T-helper 1 cell (primary cell): ENCODE measurements at places on chromosomes 4 and X.

DNA sequence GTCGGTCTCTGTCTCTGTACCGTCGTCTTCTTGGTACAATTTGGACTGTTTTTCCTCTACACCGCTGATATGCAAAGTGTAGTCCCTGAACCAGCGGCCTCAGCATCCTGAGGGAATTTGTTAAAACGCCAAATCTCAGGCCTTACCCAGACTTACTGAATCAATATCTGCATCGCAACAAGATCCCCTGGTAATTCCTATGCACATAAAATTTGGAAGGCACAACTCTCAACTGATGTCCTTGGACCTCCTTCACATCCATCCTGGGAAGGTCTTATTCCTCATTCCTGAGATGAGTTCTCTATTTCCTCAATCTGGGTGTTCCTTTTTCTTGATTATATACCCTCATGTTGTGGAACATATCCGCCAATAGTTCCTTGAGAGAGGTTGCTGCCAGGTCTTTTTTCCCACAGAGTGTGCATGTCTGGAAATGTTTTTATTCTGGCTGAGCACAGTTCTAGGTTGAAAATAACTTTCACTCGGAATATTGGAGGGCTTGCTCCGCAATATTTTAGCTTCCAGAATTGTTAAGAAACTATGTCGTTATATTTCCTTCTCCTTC is 738 bp upstream of the HPF1 start:
- no peak for DNase-seq

- DNase-seq, result no peak
Observed at GRCh38 chr4:13484749-13485221, 645 bp upstream of the RAB28 start.

DNA sequence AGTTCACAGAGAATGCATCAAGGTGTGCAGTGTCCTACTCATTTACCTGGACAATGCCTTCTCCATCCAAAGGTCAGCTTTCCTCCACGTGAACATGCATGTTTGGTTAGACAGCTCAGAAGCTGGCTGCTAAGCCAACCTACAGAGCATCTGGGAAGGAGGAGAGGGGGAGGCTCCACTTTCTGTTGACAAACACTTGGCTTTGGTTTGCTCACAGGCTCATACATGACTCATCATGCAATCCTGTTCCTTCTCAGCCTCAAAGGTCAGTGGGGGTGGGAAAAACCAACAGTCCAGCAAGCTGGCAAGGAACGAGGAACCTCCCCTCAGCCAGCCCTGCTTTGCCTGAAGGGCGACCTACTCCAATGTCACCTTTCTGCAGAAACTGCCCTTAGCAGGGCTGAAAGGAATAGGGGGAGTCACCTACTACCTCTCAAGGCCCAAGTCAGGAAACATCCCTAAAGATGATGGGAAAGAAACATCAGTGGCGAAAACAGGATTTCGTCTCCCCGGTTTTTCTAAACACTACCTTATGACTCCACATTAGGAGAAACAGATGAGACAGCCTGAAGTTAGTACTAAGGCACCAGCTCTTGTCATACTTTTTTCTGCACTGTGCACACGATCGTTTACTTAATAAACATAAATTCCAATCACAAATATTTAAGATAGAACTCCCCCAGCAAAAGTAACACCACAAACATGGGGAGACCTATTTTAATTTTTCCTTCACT is 37.9 kb downstream of the RELL1 start:
- no peak for DNase-seq

GRCh38 chrX:104098151-104098808 is 14.0 kb upstream of the ZCCHC18 start:
- DNase-seq, result peak; percentile 58

DNA sequence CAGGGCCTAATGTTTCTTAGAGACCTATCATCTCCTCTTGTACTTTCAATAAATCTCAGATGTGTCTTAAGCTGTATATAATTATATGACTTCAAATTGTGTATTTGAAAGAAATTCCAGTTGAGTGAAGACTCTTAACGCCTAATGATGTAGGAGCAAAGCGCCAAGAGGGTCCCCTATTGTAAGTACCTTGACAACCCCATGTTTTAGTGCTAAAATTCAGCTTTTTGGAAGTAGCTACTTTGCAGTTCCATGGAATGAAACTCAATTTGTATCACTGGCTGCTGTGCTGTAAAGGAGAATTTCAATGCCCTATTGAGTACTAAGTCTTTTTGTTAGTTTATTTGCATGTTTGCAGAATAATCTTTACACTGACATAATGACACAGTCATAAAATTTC is 1826.6 kb upstream of the AGA start:
- DNase-seq, result no peak

DNA sequence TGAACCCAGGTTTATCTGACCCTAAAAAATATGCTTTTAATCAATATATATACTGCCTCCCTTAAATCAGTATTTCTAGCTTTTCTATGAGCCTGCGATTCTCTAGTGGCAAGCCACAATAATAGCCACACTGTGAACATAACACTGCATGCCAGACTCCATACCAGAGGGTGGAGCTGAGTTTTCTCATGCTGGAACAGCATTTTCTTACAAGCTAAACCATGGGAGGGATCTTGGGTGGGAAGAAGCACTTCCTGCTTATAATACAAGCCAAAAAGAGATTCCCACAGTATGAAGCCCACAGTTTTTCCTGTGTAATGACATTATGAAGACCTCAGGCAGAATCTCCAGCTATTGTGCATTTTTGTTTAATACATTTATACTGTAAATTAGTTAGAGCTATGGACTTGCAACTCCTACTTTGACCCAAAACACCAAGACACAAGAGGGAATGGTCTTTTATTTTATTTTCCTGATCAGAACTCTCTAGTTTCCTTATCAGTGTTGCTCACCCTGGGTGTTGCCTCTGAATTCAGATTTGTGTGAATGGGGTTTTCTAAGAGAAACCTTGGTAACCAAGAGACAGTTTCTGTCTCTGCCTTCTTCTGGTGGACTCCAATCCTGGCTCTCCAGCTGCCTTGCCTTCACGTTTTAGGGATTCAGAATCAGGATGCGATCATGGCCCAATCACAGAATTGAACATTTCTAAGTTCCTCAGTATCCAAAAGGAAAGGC is 74.5 kb upstream of the EOLA2 start:
- DNase-seq, result no peak

- no peak for DNase-seq
Observed at GRCh38 chrX:128728943-128729342, 676.7 kb upstream of the ACTRT1 start.

- DNase-seq, result no peak
Observed at GRCh38 chr4:120939693-120940092, 17.2 kb upstream of the PRDM5 start.

DNA sequence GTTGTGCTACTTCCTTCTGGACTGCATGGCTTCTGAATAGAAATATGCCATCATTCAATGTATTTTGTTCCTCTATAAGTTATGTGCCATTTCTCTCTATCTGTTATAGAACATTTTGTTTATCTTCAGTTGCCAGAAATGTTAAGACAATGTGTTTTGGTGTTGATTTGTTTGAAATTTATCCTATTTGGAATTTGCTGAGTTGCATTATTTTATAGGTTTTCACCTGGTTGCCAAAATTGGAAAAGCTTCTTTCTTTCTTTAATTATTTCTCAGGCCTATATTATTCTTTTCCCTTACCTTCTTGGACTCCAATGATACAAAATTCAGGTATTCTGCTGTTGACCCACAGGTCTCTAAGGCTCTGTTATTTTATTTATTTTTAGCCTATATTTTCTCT is 33.4 kb upstream of the CFAP47 start:
- no peak for DNase-seq

GRCh38 chr4:82005158-82005557 is 368.6 kb downstream of the HNRNPD start:
- DNase-seq, result no peak

GRCh38 chrX:153968754-153969124 is 2.9 kb downstream of the HCFC1 start:
- peak; percentile 36 for DNase-seq
